NAMALWA (cell line): ENCODE measurements at places on chromosomes 3 and 15.
A peak's percentile ranks its signal among the peaks of the same experiment; 100 is the strongest.

- DNase-seq, result no peak
These were observed 115.9 kb downstream of the EEFSEC start for GRCh38 chr3:128269006-128269775.

- no peak for DNase-seq
These were observed 356.0 kb downstream of the ZPLD1 start for GRCh38 chr3:102790747-102791325.

- DNase-seq, result no peak
These were observed 16.3 kb downstream of the TYRO3 start for GRCh38 chr15:41575282-41575681.

DNA sequence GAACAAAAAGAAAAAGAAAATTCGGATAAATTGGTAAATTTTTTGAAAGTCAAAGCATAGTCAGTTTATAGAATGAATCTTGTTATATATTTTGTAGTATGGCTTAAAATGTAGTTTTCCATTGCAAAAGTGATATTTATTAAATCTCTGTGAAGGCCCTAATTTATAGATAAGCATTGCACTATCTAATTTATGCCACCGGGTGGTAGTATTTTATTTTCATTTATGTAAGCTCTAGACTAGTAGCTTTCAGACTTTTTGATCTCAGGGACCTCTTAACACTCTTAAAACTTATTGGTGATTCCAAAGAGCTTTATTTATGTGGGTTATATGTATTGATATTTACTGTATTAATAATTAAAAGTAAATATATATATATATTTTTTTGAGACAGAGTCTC is 133.9 kb upstream of the LRRFIP2 start:
- DNase-seq, result peak; percentile 41

GRCh38 chr15:69926721-69927120 is 171.0 kb downstream of the TLE3 start:
- no peak for DNase-seq

GRCh38 chr3:63438826-63439371 is 160.8 kb downstream of the SYNPR start:
- no peak for DNase-seq

DNA sequence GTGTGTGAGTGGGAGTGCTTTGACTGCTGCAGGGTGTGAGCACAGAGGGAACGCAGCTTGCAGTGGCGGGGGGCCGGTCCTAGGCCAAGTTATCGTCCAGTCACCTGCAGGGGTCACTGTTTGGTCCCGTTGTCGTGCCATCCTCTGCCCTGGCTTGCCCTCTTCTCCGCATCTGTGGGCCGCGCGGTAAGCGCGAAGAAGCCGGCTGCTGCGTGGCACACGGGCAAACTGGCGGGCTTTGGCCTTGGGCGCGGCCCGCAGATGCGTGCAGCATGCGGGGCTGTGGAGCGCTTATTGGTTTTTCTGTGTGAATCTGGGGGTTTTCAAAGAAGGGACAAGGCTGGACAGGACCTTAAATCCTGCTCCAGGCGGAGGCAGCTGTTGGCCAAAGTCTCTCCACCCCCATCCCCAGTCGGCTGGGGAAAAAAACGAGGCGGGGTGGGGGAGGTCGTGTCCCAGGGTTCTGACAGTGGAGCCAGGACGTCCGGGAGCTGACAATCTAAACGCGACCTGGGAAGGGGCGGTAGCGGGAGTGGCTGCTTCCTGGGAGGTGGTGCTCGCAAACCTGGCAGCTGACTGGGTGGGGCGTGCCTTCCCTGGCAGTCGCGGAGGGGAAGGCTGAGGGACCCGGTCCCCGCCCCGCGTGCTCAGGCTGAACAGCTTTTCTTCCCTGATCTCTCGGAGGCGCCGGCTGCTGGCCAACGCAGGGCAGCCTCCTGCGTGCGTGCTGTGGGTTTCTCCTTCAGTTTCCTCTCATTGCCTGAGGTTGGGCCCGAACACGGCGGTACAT is 39.7 kb upstream of the VEPH1 start:
- DNase-seq, result no peak

- no peak for DNase-seq
These were observed 3.5 kb upstream of the UBE2E2 start for GRCh38 chr3:23199649-23200048.

GRCh38 chr3:133989936-133990702 is 39.6 kb downstream of the SLCO2A1 start:
- DNase-seq, result no peak

DNA sequence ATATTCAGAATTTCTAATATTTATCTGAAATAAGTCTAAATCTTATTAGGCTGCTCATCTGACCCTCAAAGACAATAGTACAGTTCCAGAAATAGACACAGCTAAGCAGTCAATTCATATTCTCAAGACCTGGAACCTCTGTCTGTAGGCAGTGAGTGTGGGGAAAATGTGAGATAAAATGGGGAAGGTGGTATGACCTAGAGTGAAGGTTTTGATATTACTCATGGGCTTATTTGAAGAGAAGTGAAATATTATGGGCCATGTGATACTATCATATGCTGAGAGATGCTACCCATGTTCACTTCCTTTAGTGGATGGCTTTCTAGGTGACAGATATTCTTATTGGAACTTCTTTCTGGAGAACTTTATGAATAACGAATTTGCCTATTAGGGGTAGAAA is 33.5 kb downstream of the TGFBR2 start:
- peak; percentile 29 for DNase-seq

- DNase-seq, result no peak
These were observed 11.3 kb upstream of the C3orf52 start for GRCh38 chr3:112074616-112075497.

DNA sequence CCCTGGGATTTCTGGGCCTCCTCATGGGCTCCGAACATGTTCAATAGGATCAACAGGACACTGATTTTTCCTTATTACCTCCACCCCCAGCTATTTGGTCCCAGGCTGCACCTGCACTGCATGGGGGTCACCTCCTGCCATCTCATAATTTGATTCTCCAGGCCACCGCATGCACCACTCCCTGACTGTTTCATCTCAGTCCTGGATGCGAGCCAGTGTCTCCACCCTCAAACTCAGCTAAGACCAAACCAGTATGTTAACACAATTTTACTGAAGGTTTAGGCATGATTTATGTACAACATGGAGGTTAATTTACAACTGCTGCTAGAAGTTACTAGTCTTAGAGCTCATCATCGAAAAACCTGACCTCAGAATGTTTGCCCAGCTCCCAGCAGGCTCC is 249.5 kb downstream of the UACA start:
- DNase-seq, result no peak

DNA sequence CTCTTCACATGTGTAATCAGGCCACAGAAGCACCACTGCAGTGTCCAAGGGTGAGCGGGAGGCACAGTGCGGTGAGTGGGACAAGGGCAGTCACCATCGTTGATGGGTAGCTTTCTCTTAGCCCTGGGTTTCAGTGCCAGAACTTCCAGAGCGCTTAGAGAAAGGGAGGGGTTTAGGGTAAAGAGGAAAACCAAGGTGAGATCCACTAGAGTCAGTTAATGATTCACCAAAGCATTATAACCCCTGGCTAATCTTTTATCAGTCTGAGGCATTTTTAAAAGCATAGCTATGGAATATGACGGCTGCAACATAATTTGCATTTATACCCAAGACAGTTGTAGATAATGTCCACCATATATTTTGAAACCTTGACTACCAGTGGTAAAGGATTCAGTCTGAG is 94.8 kb downstream of the SHQ1 start:
- no peak for DNase-seq

DNA sequence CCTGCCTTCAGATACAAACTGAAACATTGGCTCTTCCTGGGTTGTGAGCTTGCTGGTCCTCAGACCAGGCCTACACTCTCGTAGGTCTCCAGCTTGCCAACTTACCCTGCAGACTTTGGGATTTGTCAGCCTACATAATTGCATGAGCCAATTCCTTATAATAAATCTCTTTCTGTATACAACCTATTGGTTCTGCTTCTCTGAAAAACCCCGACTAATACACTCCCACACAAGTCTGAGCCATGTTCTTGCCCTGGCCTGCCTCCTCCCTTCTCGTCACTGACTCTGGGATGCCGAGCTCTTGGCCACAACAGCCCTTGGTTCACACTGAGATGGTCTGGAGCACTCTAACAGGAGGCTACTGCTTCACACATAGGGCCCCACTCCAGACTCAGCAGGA is 9.5 kb downstream of the CYP19A1 start:
- no peak for DNase-seq

DNA sequence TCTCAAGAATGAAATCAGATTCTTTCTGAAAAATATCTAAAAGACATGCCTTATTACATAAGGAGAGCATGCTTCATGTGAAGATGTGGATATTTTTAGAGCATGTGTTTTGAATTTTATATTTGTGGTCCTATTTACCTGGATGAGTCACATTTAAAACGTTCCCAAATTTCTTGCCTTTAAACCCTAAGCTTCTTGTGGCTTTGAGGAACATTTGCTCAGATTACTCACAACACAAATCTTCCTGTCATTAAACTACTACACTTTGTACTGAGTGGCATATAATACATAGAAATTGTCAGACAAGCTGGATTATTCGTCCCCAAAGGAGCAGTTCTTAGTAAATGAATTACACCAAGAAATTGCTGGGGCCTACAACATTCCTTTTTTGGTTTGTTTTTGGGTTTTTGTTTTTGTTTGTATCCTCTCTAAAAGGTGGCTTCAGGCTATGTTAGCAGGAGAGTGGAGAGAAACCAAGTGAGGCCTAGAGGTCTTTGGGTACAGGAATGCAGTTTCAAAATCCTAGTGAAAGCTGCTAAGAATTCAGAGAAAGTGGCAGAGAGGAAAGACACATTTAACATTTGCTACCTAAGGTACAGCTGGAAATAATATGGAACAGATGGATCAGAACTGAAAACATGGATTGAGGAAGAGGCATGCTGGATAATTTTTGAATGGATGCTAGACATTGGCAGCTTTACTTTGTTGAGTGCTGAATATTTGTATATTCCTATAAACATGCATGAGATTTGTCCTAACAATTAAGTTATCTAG is 128.1 kb downstream of the RPL22L1 start:
- no peak for DNase-seq

- DNase-seq, result no peak
These were observed 17.9 kb downstream of the TFRC start for GRCh38 chr3:196063971-196064370.

GRCh38 chr3:129314386-129315222 is 35.9 kb downstream of the HMCES start:
- DNase-seq, result peak; percentile 89

GRCh38 chr3:163368168-163368567 is 1710.1 kb downstream of the SI start:
- no peak for DNase-seq

DNA sequence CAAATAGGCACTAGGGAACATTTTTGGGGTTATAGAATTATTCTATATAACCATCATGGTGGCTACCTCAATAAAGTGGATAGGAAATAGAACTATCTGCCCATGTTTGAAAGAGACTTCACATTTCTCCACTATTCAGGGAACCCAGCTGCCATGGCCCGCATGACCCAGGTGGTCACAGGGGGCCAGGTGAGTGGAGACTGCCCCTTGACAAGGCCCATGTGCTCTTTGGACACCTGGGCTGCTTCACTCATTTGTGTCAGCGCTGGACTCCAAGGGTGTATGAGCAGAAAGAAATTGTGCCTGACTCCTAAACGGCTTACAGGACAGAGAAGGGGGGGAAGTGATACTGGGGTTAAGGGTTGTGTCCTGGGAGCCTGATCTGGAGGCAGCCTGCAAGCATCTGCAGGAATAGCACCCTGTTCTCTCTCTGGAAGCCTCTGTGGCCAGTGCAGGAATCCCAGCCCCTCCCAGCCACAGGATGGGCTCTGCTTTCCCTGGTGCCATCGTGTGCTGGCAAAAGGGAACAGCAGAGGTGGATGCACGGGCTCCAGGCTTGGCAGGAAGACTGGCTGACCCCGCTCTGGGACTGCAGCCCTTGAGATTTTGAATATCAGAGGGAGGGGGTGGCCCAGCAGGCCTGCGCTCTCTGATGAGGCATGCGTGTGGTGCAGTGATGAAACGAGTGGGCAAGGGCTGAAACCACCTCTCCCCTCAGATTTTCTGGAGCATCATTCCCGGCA is 9.1 kb upstream of the C3orf22 start:
- no peak for DNase-seq

DNA sequence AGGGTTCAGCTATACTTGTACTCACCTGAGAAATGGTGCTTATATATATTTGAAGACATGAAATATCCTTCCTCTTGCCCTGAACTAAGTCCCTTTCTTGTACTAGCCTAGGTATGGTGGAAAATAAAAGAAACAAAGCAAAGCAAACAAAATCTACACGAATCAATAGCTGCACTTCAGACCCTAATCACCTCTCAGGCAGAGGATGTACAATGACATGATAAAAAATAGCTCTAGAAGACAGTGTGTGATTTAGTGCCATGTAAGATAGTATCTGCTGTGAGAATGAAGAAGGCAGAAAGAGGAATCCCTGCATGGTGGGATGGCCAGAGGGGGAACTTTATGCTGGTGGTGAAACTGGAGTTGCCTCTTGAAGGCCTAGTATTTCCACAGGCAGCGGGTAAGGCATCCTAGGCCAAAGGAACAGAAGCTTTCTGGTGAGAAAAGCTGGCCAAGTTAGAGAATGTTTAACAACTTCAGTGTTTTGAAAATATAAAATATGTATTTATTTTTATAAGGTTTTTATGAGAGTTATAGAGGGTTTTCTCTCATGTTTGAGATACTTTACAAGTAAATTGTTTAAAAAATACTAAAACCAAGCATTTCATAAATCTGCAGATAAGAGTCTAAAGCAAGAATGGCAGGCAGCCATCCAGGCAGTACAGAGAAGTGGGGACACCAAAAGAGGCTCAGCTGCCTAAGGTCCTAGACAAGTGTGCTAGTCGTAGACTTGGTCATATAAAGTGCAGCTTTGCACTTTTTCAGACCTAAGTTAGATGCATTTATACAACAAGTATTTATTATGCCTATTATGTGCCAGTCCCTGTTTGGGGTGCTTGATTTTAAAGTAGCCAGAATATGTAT is 14.9 kb downstream of the LEKR1 start:
- DNase-seq, result no peak

DNA sequence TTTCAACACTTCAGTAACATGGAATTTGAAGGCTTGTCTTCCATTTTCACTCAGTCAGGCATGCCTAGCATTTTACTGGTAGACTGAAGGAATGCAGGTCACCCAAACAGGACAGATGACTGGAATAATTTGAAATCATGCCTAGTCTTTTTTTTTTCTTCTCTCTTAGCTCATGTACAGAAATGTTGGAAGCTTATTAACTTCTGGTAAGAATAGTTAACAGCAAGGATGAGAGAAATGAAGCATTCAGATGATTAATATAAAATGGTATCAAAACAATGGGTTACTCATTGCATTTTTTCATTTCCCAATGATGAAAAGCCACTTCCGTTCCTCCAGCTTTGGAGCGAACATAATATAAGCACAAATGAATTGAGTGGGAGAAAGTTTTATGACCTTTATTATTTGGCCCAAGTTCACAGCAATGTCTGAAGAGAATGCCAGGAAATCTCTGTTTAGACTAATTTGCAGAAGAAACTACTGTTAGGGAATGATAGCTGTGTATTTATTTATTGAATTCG is 431.6 kb upstream of the RASGRP1 start:
- DNase-seq, result no peak

- no peak for DNase-seq
These were observed 39.7 kb downstream of the NPTN start for GRCh38 chr15:73593304-73594074.

GRCh38 chr3:55532806-55533205 is 45.7 kb upstream of the WNT5A start:
- DNase-seq, result no peak

- DNase-seq, result no peak
These were observed 47.3 kb upstream of the USP50 start for GRCh38 chr15:50593761-50594160.
